ENCODE measurements at places on chromosomes 13 and 19. TPM values are rescaled to one million over a fixed set of nuclear protein-coding genes. Genes with fewer than 3 reads are reported as not detected.

ZNF229 gene
- 5.4 TPM for total RNA-seq

HSD17B14 gene
- total RNA-seq: 13.7 TPM

KASH5 gene
- total RNA-seq: not detected

SIGLEC5 gene
- total RNA-seq: 2.0 TPM

- no peaks in the 10 kb centered on the region for H3K27me3 ChIP-seq
- H3K27ac ChIP-seq: no peak overlapping the region
- no peak for DNase-seq
- H3K4me1 ChIP-seq: peaks cover 6% of the 10 kb centered on the region
- H3K36me3 ChIP-seq: no peaks in the 10 kb centered on the region
- H3K4me3 ChIP-seq: no peak overlapping the region
Measured at GRCh38 chr13:97979556-97979955, 26.1 kb downstream of the IPO5 start.

GRCh38 chr13:58919551-58919950, 1244.2 kb downstream of the DIAPH3 start:
- no peaks in the 10 kb centered on the region for H3K27me3 ChIP-seq
- H3K27ac ChIP-seq: no peak overlapping the region
- no peak for DNase-seq
- no peak overlapping the region for H3K4me3 ChIP-seq

GPX4 gene
- 236 TPM for total RNA-seq

MYPOP gene
- total RNA-seq: 7.3 TPM

TEX101 gene
- not detected for total RNA-seq

Data from aorta (tissue), 5 donors.